ENCODE measurements at places on chromosomes 2 and 18. TPM values are rescaled to one million over a fixed set of nuclear protein-coding genes. Genes with fewer than 3 reads are reported as not detected.
A peak's percentile ranks its signal among the peaks of the same experiment; 100 is the strongest.

- DNase-seq = no peak
- H3K4me1 ChIP-seq = peaks cover 2% of the 10 kb centered on the region
- H3K27me3 ChIP-seq = peaks cover 3% of the 10 kb centered on the region
- no peak overlapping the region for H3K27ac ChIP-seq
Measured at GRCh38 chr2:104371087-104371781, 482.7 kb upstream of the POU3F3 start.

DNA sequence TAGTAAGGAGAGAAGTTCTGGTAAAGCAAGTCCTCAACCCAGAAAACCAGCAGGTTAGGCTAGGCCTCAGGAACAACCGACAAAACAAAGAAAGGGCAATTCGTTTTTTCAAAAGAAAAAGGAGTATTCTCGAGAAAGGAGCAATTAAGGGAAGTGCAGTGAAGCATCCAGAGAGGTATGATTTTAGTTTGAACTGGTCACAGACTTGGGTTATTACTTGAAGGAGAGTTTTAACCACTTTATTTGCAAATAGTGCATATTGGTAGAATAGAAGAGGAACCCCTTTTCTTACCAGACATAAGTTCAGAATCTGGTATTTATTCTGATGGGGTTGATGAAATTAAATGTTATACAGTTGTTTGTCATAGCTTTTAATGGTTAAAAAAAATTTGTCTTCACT is 110.0 kb upstream of the GCFC2 start:
- H3K27me3 ChIP-seq = no peaks in the 10 kb centered on the region
- no peak for DNase-seq
- no peaks in the 10 kb centered on the region for H3K36me3 ChIP-seq
- no peak overlapping the region for H3K4me3 ChIP-seq
- no peaks in the 10 kb centered on the region for H3K4me1 ChIP-seq

- no peaks in the 10 kb centered on the region for H3K27me3 ChIP-seq
- no peak overlapping the region for H3K4me3 ChIP-seq
- DNase-seq = no peak
- no peaks in the 10 kb centered on the region for H3K4me1 ChIP-seq
- H3K27ac ChIP-seq = no peak overlapping the region
Measured at GRCh38 chr2:208984376-208985090, 439.3 kb upstream of the MAP2 start.

GRCh38 chr2:16425462-16426336 is 239.9 kb downstream of the CYRIA start:
- H3K4me3 ChIP-seq = no peak overlapping the region
- no peaks in the 10 kb centered on the region for H3K4me1 ChIP-seq
- H3K27me3 ChIP-seq = peaks cover 4% of the 10 kb centered on the region
- H3K36me3 ChIP-seq = no peaks in the 10 kb centered on the region
- H3K27ac ChIP-seq = no peak overlapping the region
- DNase-seq = no peak

GRCh38 chr2:22893761-22894517 is 491.0 kb upstream of the KLHL29 start:
- H3K4me3 ChIP-seq = no peak overlapping the region
- no peaks in the 10 kb centered on the region for H3K36me3 ChIP-seq
- DNase-seq = no peak

- no peak overlapping the region for H3K4me3 ChIP-seq
- no peaks in the 10 kb centered on the region for H3K4me1 ChIP-seq
- no peak for DNase-seq
- H3K36me3 ChIP-seq = no peaks in the 10 kb centered on the region
- H3K27me3 ChIP-seq = no peaks in the 10 kb centered on the region
Measured at GRCh38 chr2:197740200-197740599, 35.0 kb downstream of the MARS2 start.

- H3K27ac ChIP-seq = no peak overlapping the region
- no peak overlapping the region for H3K4me3 ChIP-seq
- DNase-seq = no peak
- H3K27me3 ChIP-seq = no peaks in the 10 kb centered on the region
Measured at GRCh38 chr18:64149916-64150438, 1.1 kb upstream of the LINC00305 start.

DNA sequence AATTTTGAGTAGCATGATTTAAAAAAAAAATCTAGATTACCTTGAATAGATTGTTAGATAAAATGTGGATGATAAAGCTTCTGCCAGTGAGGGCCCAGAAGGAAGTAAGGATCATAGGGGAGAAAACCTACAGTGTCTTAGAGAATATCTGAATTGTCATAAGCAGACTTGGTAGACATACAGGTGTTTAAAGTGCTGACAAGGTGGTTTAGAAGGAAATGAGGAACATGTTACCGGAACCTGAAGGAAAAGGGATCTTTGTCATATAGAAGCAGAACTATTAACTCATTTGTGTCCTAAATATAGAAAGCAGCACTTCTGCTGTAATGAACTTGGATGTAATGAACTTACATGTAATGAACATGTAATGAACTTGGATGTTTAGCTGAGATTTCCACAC is 94.9 kb upstream of the TTC27 start:
- peaks cover 37% of the 10 kb centered on the region for H3K36me3 ChIP-seq
- no peaks in the 10 kb centered on the region for H3K4me1 ChIP-seq
- H3K27me3 ChIP-seq = peaks cover 14% of the 10 kb centered on the region
- peak overlapping the region; percentile 11 for H3K4me3 ChIP-seq
- no peak for DNase-seq

DNA sequence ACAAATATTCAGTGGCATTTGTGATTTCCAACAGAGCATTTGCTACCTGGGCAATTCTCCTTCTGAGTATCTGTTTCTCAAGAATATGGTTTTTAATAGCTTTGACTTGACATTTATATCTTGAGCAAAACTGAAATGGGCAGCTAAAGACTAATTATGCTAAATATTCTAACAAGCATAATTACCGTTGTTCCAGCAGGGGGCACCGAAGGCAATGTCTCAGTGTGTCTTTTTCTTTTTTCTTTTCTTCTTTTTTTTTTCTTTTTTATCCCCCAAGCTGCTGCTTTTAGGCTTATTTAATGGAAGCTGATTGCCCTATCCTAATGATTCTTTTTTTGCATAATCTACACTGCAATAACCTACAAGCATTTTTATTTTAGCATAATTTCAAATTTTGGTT is 138.9 kb upstream of the NABP1 start:
- H3K27me3 ChIP-seq = no peaks in the 10 kb centered on the region
- no peak overlapping the region for H3K4me3 ChIP-seq
- no peaks in the 10 kb centered on the region for H3K36me3 ChIP-seq
- H3K4me1 ChIP-seq = peaks cover 15% of the 10 kb centered on the region

DNA sequence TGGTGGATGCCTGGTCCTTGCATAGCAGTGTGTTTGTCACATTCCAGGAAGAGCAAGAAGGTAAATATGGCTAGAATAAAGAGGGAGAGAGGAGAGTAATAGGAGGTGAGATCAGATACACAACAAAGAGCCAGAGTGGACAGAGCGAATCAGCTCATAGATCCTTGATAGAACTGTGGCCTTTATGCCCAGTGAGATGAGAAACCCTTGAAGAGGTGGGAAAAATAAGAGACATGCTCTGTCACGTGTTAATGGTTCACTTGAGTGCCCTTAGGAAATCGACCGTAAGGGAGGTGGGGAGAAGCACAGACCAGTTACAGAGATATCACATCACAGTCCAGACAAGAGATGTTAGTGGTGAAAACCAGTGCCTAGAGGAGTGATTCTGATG is 84.7 kb upstream of the RAB27B start:
- H3K27ac ChIP-seq = no peak overlapping the region
- H3K36me3 ChIP-seq = no peaks in the 10 kb centered on the region
- H3K4me1 ChIP-seq = peaks cover 3% of the 10 kb centered on the region
- H3K4me3 ChIP-seq = no peak overlapping the region
- DNase-seq = no peak

GRCh38 chr2:22175003-22175402 is 1051.2 kb downstream of the TDRD15 start:
- H3K27ac ChIP-seq = no peak overlapping the region
- no peak overlapping the region for H3K4me3 ChIP-seq
- H3K27me3 ChIP-seq = no peaks in the 10 kb centered on the region
- H3K4me1 ChIP-seq = no peaks in the 10 kb centered on the region
- no peaks in the 10 kb centered on the region for H3K36me3 ChIP-seq
- DNase-seq = no peak

- H3K27me3 ChIP-seq = peaks cover 3% of the 10 kb centered on the region
- H3K4me1 ChIP-seq = no peaks in the 10 kb centered on the region
- DNase-seq = no peak
- H3K36me3 ChIP-seq = no peaks in the 10 kb centered on the region
Measured at GRCh38 chr2:195768431-195768830, 111.4 kb downstream of the SLC39A10 start.

- peaks cover 36% of the 10 kb centered on the region for H3K36me3 ChIP-seq
- peaks cover 4% of the 10 kb centered on the region for H3K27me3 ChIP-seq
- H3K4me1 ChIP-seq = no peaks in the 10 kb centered on the region
- no peak overlapping the region for H3K27ac ChIP-seq
Measured at GRCh38 chr2:85838181-85838580, 50.6 kb downstream of the ST3GAL5 start.

- peaks cover 12% of the 10 kb centered on the region for H3K36me3 ChIP-seq
- H3K4me1 ChIP-seq = peaks cover 13% of the 10 kb centered on the region
- H3K4me3 ChIP-seq = peak overlapping the region; percentile 66
- peaks cover 6% of the 10 kb centered on the region for H3K27me3 ChIP-seq
Measured at GRCh38 chr18:7980656-7981055, 413.5 kb downstream of the PTPRM start.

GRCh38 chr2:195543902-195544894 is 112.8 kb upstream of the SLC39A10 start:
- H3K27ac ChIP-seq = no peak overlapping the region
- H3K4me1 ChIP-seq = no peaks in the 10 kb centered on the region
- H3K4me3 ChIP-seq = no peak overlapping the region
- H3K27me3 ChIP-seq = peaks cover 2% of the 10 kb centered on the region

GRCh38 chr2:190280565-190281350 is 38.9 kb downstream of the HIBCH start:
- no peak overlapping the region for H3K4me3 ChIP-seq
- peaks cover 34% of the 10 kb centered on the region for H3K36me3 ChIP-seq
- no peak for DNase-seq

DNA sequence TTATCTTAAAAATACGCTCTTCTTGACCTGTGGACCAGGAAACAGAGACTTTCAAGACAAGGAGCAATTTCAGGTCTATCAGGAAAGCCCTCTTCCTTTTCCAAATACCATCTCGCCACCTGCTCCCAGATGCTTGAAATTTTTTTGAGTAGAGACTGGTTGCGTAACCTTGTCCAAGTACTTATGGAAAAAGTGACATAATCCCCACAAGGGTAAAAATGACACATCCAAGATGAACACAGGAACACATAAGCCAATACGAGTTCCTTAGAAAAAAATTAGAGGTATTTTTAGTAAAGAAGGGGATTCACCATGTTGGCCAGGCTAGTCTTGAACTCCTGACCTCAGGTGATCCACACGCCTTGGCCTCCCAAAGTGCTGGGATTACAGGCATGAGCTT is 1.8 kb downstream of the SERPINB13 start:
- no peaks in the 10 kb centered on the region for H3K4me1 ChIP-seq
- H3K4me3 ChIP-seq = no peak overlapping the region
- H3K27me3 ChIP-seq = peaks cover 3% of the 10 kb centered on the region
- DNase-seq = no peak

GRCh38 chr2:37271376-37272067 is 40.1 kb downstream of the NDUFAF7 start:
- peaks cover 22% of the 10 kb centered on the region for H3K36me3 ChIP-seq
- H3K4me3 ChIP-seq = no peak overlapping the region
- H3K4me1 ChIP-seq = no peaks in the 10 kb centered on the region
- no peaks in the 10 kb centered on the region for H3K27me3 ChIP-seq

- no peaks in the 10 kb centered on the region for H3K4me1 ChIP-seq
- H3K36me3 ChIP-seq = no peaks in the 10 kb centered on the region
- no peaks in the 10 kb centered on the region for H3K27me3 ChIP-seq
- no peak overlapping the region for H3K27ac ChIP-seq
Measured at GRCh38 chr2:227719641-227720040, 1.8 kb upstream of the SLC19A3 start.

- H3K27ac ChIP-seq = no peak overlapping the region
- DNase-seq = no peak
- H3K4me1 ChIP-seq = no peaks in the 10 kb centered on the region
- H3K4me3 ChIP-seq = no peak overlapping the region
Measured at GRCh38 chr2:224849264-224849663, 133.1 kb upstream of the CCDC195 start.

GRCh38 chr18:62741584-62741983 is 26.2 kb downstream of the PHLPP1 start:
- H3K4me3 ChIP-seq = no peak overlapping the region
- no peak for DNase-seq
- peaks cover 47% of the 10 kb centered on the region for H3K4me1 ChIP-seq
- no peaks in the 10 kb centered on the region for H3K36me3 ChIP-seq

- no peak overlapping the region for H3K27ac ChIP-seq
- peaks cover 13% of the 10 kb centered on the region for H3K36me3 ChIP-seq
- DNase-seq = no peak
- H3K4me3 ChIP-seq = no peak overlapping the region
- no peaks in the 10 kb centered on the region for H3K4me1 ChIP-seq
Measured at GRCh38 chr2:159438720-159439353, 152.3 kb upstream of the WDSUB1 start.

DNA sequence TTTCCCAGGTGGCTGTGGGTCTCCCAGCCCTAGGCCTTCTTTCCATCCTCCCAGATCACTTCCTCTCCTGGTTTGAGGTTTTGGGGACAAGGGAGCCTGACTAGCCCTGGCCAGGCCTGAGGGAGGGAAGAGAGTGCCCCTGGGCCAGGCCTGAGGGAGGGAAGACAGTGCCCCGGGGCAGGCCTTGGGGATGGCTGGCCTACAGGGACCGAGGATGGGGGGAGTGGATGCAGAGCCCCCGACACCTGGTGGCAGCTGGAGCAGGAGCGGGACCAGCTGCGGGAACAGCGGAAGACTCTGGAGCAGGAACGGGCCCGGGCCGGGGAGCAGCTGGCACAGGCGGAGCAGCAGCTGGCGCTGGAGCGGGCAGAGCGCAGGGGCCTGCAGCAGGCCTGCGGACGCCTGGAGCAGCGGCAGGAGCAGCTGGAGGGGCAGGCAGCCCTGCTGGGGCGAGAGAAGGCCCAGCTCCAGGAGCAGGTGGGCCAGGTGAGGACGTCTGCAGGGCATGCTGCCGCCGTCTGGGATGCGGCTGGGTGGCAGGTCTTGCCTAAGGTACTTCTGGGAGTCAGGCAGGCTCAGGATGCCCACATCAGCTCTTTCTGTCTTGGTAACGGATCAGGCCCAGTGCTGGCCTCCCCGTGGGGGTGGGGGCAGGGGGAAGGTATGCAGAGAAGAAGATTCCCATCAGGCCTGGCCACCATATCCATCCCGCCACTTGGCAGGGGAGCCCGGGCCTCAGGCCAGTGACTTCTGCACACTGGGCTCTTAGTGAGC is 29.2 kb downstream of the CROCC2 start:
- peaks cover 10% of the 10 kb centered on the region for H3K27me3 ChIP-seq
- peak overlapping the region; percentile 20 for H3K4me3 ChIP-seq
- no peak overlapping the region for H3K27ac ChIP-seq

Gene GPR39
- 0.62 TPM for total RNA-seq

Gene ITGB6
- not detected for total RNA-seq

Gene CELF4
- total RNA-seq = 0.44 TPM

Gene IL37
- not detected for total RNA-seq

Gene RGPD4
- not detected for total RNA-seq

Gene OR6B2
- total RNA-seq = 0.23 TPM

Gene C18orf54
- 19.2 TPM for total RNA-seq

Gene GALNT3
- total RNA-seq = 3.6 TPM

Gene TMEM200C
- 0.85 TPM for total RNA-seq

Gene RNF144A
- 81.3 TPM for total RNA-seq

Gene IL36B
- total RNA-seq = not detected

Gene DYNAP
- not detected for total RNA-seq

Gene POTEE
- total RNA-seq = 0.36 TPM

Gene TSPYL6
- not detected for total RNA-seq

Gene LHCGR
- not detected for total RNA-seq

Gene AKAIN1
- not detected for total RNA-seq

Gene CHRND
- not detected for total RNA-seq

All from endothelial cell (in vitro differentiated cells).